Right lobe of liver (tissue), 6 donors: ENCODE measurements at places on chromosomes 4 and X.

GRCh38 chr4:11599064-11599463 is 170.4 kb upstream of the HS3ST1 start:
- DNase-seq: no peak

GRCh38 chrX:11429538-11430085 is 136.4 kb downstream of the AMELX start:
- DNase-seq: no peak

DNA sequence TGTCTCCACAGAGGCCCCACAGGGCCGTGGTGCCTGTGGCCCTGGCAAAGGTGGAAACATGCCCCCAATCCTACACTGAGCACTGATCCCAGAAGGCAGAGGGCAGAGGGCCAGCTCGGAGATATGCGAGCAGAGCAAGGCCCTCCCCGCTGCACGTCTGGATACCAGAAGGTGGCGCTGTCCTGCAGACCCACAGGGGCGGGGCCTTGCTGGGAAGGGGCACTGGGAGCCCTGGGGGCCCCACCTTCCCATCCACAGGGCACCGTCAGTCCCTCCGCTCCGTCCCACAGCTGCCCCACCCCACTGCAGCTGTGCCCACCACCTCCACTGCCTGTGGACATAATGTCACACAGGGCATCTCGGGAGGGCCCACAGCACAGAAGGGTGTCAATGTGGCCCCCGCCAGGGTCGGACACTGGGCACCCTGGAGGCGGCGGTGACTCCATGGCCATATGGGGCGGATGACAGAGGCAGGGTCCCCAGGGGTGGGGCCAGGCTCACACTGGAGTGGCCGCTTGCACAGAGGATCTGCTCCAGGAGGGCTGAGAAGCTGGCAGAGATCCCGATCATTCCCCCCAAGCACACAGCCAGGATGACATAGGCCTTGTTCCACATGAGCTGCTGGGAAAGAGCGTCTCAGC is 4.8 kb downstream of the SLC49A3 start:
- DNase-seq: no peak

GRCh38 chr4:47374477-47374876 is 89.0 kb downstream of the COMMD8 start:
- no peak for DNase-seq

- no peak for DNase-seq
These were observed 381.9 kb downstream of the RAB28 start for GRCh38 chr4:13102092-13102742.

DNA sequence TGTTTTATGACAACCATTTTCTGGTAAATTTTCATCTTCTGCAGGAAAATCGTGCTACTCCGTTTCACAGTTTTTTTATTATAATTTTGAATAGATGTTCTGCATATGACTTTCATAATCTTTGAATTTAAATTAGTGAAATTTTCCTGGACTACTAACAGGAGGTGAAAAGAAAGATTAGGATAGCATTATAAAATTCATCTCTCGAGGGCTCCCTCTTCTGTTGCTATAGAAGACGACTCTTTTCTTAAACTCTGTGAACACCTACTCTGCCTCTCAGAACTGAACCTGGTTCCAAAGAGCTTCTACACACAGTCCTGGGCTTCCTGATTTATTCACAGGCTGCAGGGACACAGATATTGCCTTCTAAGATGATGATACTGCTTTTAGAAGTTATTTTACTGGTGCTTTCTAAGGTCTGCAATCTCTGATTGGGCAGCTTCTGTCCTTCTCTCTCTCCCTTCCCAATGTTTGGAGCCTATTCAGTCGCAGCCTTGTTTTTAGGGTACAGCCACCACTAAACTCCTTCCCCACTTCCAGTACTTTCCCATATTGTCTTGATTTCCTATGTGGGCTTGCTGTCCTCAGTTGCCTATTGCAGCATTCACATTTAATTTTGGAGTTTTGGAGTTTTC is 10.1 kb upstream of the SAP30 start:
- no peak for DNase-seq

GRCh38 chrX:40299641-40300046 is 201.9 kb upstream of the BCOR start:
- no peak for DNase-seq
